ENCODE measurements at places on chromosomes 6 and 20.

DNA sequence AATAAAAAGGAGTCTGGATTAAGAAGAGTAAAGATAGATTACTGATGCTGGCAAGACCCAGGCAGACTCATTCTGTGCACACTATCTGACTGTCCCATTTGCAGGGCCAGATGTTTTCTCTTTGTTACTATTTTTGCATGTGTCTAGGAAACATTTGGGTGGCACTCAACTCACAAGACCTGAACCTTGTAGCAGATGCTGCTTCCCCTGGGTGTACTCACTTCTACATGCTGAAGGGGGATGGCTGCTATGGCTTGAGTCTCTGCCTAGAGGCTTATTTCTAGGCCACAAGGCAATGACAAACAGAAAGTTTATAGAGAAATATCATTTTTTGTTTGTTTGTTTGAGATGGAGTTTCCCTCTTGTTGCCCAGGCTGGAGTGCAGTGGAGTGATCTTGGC lies 351.4 kb downstream of the FOXA2 start:
- DNase-seq: no peak

GRCh38 chr20:45771182-45771759 lies 20.4 kb downstream of the WFDC3 start:
- peak; percentile 49 for DNase-seq

- no peak for DNase-seq
Measured at GRCh38 chr6:105274678-105275077, 94.9 kb upstream of the POPDC3 start.

- DNase-seq: no peak
Measured at GRCh38 chr6:25302677-25303128, 23.5 kb downstream of the CARMIL1 start.

DNA sequence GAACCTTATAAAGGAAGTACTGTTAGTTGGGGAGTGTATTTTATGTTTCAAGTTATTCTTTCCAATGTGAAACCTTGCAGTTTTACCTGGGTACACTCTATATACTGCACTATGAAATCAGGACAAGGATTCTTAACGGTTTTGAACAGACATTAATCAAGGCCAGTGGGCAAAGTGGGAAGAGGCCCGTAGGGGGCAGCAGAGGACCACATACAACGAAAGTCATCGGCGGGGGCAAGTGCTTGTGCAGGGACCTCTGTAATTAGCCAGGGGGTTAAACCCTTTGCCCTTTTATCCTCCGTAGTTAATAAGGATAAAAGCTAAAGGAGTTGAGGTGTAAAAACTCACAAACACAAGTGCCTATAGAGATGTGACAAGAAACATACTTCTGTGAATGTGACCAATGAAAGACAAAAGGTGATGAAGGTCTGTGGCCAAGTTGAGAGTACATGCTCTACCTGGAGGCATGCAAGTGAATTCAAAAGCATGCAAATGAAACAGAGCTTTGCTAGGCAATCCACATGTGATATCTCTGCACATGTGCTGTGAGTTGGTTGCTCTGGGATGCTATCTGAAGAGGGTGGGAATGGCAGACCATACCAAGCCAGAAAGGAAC lies 392.7 kb upstream of the MAN1A1 start:
- no peak for DNase-seq

DNA sequence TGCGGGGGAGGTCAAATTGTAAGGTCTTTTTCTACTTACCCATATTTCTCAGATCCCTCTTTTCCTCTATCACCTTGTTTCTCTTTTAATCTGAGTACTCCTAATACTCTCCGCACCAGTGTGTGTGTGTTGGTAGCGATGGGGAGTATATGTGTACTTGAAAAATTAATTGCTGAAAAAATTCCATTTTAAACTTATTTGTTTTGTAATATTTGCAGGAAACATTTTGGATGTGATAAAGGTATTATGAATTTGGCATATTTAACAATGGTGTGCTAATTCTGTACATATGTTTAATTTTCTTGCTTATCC lies 48.1 kb upstream of the MLIP start:
- DNase-seq: no peak

DNA sequence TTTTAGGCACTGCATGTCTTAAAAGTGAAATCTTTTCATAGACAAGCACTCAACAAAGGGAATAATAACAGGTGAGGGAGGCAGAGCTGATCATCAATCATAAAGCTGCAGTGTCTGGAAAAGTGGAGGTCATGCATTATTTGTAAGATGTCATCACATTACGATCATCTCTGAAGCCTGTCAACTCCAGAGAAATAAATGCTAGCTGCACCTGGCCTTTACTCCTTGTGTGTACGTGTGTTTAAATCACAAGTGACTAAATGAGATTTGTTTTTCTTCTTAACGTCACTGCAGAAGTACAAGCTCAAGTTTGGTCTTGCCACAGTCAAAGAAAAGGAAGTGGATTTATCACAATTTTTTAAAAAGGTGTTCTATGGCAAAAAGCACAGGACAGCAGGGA lies 275.5 kb upstream of the SGK1 start:
- no peak for DNase-seq

DNA sequence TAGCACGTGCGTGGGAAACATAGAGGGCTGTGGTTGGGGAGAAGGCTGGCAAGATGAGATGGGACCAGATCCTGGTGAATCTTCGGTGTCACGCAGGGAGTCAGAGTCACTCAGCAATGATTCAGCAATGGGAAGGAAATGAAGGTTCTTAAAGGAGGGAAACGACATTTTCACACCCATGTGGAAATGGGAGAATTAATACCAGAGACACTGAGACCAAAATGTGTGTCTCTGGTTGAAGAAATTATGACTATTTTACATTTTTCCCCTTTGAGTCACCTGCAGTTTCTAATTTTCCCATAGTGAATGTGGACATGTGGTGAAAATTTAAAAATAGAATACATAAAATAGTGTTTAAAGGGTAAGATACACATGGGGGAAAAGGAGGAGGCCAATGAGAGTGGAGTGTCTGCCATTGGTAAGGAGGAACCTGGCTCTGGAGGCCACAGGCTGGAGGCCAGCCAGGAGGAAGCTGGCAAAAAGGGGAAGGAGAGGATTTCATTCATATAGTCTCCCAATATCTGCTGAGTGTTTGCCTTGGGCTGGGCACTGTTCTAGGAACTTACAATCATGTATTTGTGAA lies 17.5 kb downstream of the NRN1 start:
- DNase-seq: no peak

DNA sequence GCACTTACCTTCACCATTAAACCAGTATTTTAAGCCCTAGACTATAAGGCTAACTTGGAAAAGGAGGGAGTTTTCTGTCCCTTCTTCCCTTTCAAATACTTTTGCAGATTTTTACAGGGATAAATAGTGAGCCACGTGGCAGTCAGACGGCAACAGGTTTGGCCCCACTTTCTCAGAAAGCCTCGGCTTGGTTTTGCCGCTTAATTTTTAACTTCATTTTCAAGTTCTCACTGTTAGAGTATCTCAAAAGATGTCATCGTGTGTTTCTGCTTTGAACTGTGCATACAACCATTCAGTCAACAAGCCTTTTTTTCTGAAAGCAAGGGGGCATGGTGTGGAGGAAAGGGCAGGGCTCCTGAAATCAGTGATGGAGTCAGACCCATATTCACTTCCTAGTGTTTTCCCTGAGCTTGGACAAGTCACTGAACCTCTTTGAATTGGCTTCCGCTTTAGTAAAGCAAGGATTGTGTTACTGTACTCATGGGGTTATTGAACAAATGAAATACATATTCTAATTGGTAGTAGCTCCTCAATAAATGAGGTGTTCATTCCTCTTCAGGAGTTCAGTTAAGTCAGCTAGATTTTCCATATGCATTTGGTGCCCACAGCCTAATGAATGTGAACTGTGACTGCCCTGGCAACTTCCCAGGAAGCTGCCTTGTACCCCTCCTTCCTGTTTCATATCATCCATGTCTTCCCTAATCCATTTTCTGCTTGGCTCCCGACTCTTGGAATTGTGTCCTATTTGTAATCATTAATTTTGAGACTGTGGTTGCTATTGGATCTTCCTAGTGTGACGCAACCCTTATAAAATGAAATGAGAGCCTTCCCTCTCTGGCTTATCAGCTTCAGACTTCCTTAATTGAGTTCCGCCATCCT lies at the start of gene SLC17A2:
Gene SLC17A2 (minus strand): TSS at position 160 of the 879 bp plus-strand sequence. CDS start 4,895 bp downstream, outside the sequence.
- DNase-seq: no peak

DNA sequence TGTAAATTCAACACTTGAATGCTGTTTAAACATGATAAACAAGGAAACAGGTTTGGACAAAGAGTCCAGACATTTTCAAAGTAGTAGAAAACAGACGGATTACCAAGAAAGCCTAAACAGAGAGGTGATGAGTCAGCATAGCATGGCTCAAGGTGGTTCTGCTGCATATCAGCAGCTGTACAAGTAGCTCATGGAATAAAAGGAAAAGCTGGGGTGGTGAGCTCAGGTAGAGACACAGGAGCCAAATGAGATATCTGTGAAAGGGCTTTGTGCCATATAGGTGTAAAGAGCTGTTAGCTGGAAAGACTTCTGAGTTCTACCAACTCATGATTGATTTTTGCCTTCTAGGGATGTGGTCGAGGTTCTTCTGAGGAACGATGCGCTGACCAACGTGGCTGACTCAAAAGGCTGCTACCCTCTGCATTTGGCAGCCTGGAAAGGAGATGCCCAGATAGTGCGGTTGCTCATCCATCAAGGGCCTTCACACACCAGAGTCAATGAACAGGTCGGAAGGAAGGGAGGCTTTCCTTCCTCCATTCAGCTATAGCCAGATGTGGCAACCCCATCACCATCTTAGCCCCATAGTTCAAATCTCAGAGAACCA lies 80.7 kb downstream of the ANKS1A start:
- no peak for DNase-seq

- no peak for DNase-seq
Measured at GRCh38 chr6:53172468-53172803, 23.8 kb upstream of the GCM1 start.

GRCh38 chr6:157008568-157008967 lies 231.4 kb downstream of the ARID1B start:
- DNase-seq: no peak

DNA sequence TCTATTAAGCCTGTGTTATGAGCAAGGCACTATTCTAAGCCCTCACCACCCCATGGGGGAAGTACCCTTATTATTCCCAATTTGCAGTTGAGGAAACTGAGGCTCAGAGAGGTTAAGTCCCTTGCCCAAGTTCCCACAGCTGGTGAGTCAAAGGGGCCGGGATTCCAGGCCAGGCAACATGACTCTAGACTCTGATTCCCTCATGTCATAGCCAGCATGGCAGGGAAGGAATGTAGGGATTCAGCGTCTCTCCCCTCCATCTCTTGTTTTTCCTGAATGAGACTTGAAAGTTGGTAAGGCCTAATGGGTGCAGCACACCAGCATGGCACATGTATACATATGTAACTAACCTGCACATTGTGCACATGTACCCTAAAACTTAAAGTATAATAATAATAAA lies 6.7 kb downstream of the C6orf132 start:
- DNase-seq: no peak

DNA sequence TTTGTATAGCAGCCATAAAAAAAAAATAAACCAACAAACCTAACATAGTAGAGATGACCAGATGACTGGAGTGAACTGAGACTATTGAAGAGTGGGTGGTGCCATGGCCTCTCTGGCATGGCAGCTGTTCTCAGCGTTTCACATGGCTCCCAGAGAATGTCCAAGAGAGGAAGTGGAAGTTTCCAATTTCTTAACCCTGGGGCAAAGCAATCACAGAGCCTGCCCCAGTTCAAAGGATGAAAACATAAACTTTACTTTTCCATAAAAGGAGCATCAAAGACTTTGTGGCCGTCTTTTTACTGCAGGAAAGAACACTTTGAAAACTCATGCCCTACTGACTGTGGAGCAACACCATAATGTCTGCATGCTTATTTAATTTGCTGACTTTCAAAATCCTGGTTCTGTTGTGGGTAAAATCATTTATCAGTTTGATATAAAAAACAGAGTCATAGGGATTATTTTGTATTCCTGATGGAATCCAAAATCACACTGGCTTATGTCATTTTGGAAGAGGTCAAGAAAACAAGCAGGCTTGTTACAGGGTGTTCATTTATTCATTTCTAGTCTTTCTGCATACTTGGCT lies 165.4 kb downstream of the SLC35B3 start:
- no peak for DNase-seq

GRCh38 chr20:60512443-60512842 lies 554.2 kb downstream of the CDH26 start:
- no peak for DNase-seq

DNA sequence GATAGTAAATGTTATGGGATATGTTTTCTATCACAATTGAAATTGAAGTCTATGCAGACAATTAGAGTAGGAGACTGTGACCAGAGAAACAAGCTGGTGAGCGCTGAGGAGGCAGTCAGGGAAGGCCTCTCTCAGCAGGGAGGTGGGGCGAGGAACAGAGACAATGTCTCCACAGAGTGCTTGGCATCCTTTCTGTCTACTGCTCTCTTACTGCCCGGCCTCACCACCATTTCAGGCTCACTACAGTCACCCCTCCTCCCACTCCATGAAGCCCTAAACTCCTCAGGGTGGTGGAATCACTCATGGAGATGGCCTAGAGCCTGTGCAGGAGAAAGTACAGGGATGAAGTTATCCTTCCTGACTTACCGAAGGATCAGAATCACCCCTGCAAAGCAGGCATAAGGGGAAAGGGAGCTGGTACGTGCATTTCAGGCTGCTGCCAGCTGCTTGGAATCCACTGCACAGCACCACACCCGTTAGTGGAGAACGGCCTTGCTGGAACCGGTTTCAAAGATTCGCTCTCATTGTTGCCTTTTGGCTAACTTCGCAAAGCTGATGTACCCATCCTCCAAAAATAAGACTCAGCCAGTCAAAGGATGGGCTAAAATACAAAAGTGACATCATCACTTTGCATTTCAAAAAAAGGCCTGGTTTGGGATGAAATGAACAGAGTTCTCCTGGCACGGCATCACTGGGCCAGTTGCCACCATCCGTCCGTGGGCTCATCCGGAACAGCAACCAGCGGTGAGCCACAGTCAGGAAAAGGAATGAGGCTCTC lies 67.3 kb downstream of the SLC22A23 start:
- no peak for DNase-seq

- no peak for DNase-seq
Measured at GRCh38 chr6:41508479-41508878, 37.7 kb upstream of the FOXP4 start.

- no peak for DNase-seq
Measured at GRCh38 chr6:147738099-147738498, 229.6 kb downstream of the SAMD5 start.
